Activated CD4-positive, alpha-beta T cell treated with anti-CD3 and anti-CD28 coated beads, Interleukin-2, amount 50 U/mL, for 16 hours (primary cell): ENCODE measurements at places on chromosomes 1 and 21.

GRCh38 chr1:44557778-44558177 lies 116.5 kb downstream of the TMEM53 start:
- DNase-seq = no peak

- no peak for DNase-seq
These were observed 12.3 kb upstream of the OR10J5 start for GRCh38 chr1:159548126-159548525.

- no peak for DNase-seq
These were observed 25.2 kb downstream of the GFI1 start for GRCh38 chr1:92461364-92462097.

GRCh38 chr1:95197616-95198252 lies 36.3 kb upstream of the RWDD3 start:
- DNase-seq = no peak

- DNase-seq = no peak
These were observed 24.0 kb downstream of the CDK18 start for GRCh38 chr1:205528446-205528886.

- DNase-seq = peak; percentile 91
These were observed 50.8 kb downstream of the TOMM20 start for GRCh38 chr1:235077571-235078479.
